Calu3 (cell line): ENCODE measurements at places on chromosomes 3 and 15. TPM values are rescaled to one million over a fixed set of nuclear protein-coding genes. Genes with fewer than 3 reads are reported as not detected.

The GDPGP1 gene
- 17.5 and 20.3 TPM in 2 replicates for total RNA-seq

GRCh38 chr3:77298417-77298816 is 258.5 kb downstream of the ROBO2 start:
- DNase-seq: no peak

- no peak for DNase-seq
Observed at GRCh38 chr15:38688761-38689160, 124.1 kb upstream of the RASGRP1 start.

DNA sequence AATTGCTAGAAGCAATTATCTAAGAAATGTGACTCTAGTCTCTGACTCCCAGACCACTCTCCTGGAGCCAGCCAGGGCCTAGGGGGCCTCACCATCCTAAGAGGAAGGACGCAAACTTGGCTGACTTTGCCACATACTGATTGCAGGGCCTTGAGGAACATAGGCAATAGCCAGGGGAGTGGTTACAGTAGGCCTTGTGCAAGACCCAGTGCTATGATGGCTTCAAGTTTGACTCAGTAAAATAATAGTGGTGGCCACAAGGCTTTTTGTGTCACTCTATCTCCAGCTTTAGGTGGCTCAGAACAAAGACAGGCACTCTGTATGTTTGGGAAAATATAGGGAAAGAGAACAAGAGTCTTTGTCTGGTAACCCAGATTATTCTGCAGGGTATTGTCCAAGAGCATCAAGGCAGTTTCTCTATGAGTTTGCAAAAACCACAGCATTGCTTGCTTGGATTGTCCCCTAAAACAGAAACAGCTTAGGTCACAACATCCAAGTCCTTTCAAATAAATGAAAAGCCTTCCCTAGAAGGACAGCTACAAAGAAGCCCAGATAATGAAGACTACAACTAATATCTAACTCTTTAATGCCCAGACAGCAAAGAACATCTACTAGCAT is 631.5 kb downstream of the PYDC2 start:
- DNase-seq: no peak

DNA sequence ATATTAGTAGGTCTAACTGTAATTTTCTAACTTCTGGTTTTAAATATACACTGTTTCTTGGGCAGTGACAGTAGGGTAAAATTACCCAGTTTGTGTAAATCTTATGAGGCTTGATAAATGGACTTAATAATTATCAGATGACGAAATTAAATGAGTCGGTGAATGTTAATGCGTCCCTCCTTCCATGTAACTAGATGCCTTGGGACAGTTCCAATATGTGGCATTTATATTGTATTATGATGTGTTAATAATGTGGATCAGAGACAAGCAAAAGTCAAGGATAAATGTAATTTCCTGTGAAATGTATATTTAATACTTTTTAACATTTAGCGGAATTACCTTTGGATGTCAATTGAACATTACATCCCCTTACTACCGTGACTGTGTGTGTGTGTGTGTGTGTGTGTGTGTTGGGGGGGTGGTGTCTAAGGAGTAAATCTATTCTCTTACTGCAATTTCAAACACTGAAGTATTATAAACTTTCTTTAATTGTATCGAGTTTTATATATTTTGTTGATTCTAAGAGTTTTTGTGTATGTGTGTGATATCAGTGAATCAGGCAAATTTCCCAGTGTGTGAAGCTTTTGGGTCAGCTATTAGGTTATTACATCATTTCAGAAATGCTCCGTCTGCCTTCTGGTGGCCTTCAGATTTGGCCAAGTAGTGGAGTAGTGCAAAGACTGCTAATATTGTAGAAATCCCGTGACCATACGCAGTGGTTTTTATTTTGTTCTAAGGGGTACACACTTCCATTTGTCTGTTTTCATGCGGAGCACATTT is 50.1 kb downstream of the CNTN4 start:
- DNase-seq: no peak

DNA sequence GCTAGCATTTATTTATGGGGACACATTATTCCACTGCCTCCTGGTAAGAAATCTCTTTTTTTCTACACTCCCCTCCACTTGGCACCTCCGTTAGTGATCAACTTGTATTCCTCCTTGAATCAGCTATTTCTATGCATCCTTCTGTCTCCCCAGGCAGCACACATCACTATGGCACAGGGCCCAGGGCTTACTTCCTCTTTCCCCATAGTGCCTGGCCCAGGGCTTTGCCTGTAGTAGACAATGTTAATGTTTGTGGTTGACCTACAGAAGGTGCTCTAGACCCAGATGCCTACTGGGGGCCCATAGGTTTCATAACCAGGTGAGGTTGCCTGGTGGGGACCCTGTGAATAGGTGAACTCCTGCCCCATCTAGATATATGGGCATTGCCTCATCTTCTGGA is 44.9 kb downstream of the EPHB1 start:
- DNase-seq: no peak

The FGF7 gene
- 0.24 TPM in 1 of 2 replicates, not detected in the other for total RNA-seq

DNA sequence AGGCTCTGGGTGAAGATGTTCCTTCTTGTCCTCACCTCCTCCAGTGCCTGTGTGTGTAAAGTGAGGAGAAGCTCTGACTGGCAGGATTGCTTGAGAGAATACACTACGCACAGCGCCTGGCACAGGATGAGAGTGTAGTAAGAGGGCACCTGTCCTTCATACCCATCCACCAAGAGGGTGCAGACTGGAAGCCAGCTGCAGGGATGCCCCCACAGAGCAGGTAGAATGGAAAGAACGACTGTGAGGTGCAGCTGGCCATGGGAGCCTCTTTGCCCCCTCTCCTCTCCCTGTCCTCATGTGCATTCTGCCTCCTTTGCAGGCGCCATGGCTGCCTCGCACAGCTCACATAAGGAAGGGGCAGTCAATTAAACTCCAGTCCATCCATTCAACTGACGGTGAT is 12.3 kb downstream of the FBXL22 start:
- no peak for DNase-seq

The SCAANT1 gene
- total RNA-seq: not detected in 2 replicates

DNA sequence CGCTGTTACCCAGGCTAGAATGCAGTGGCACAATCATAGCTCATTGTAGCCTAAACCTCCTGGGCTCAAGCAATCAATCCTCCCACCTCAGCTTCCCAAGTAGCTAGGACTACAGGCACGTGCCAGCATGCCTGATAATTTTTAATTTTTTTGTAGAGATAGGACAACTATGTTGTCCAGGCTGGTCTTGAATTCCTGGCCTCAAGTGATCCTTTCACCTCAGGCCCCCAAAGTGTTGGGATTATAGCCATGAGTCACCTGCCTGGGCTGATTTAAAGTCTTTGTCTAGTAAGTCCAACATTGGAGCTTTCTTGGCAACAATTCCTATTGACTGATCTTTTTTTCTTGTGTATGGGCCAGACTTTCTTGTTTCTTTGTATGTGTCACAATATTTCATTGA is 28.1 kb downstream of the SPINK8 start:
- no peak for DNase-seq

DNA sequence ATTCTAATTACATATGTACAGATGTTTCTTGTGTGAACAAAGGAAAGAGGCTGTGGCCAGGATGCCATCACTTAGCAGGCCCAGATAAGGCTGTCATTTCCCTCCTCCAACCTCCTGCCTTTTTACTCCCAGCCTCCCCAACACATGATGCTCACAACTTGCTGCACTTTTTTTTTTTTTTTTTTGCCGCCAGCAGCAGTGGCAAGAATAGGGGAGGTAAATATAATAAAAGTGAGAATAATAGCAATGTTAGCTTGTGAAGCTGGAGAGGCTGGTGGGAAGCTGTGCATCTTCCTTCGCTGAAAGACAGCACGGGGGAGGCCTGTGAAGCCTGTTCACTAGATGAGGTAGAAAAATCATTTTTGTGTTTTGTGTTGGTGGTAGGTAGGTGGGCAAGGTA is 42.5 kb upstream of the MYO5C start:
- no peak for DNase-seq

DNA sequence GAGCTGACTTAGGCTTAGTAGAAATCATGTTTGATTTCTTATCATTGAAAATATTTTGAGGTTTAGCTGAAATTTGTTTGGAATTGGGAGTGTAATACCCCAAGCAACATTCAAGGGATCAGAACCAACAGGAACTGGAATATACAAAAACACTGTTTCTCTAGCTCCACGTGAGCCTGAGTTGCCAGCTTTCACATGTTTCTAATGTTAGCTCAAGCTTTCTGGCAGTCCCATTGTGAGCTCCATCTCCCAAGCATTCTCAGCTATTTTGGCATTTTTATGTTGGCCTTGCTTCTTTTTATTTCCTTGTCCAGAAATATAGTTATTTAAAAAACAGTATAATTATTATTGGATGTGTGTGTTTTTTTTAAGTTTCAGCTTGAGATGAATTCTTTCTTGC is 427.1 kb upstream of the DPH6 start:
- DNase-seq: no peak

DNA sequence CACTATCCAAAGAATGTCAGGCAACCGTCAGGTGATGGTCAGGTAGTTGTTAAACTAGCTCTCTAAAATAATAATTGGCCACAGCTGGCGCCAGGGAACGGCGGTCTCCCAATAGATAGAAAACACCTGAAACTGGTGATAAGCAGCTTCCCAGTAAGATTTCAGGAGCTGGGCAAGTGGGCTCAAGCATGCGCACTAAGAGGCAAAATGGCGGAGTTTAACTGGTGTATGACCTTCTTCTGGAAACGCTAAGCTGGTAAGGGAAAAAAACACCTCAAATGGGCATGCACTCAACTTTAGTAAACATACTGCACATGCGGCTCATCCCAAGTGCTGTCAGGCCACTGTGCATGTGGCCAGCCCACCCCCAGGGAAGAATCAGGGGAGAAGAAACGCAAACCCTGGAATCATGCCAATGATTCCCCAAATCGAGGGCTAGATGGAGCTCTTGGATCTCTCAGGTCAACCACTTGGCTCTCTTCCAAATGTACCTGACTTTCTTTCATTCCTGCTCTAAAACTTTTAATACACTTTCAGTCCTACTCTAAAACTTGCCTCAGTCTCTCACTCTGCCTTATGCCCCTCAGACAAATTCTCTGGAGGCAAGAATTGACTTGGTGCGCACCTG is 195.0 kb downstream of the ZNF621 start:
- peak; percentile 17 for DNase-seq

DNA sequence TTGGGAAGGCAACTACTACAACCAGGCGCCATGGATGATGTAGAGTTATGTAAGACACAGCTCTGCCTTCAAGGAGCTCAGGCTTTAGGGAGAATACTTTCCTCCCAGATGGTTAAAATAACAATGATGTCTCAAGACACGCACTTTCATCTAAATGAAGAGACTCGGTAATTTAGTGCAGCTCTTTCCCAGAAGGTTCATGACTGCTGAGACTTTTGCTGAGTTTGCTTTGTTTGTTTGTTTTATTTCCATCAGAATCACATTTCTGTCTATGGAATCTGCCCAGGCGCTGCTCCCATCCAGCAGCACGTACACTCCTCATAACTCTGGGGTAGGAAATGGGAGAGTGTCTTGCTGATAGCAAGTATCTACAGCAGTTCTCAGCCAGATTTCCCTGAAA is 33.9 kb upstream of the MEX3B start:
- DNase-seq: no peak

The MB21D2 gene
- total RNA-seq: 11.9 and 12.6 TPM in 2 replicates

DNA sequence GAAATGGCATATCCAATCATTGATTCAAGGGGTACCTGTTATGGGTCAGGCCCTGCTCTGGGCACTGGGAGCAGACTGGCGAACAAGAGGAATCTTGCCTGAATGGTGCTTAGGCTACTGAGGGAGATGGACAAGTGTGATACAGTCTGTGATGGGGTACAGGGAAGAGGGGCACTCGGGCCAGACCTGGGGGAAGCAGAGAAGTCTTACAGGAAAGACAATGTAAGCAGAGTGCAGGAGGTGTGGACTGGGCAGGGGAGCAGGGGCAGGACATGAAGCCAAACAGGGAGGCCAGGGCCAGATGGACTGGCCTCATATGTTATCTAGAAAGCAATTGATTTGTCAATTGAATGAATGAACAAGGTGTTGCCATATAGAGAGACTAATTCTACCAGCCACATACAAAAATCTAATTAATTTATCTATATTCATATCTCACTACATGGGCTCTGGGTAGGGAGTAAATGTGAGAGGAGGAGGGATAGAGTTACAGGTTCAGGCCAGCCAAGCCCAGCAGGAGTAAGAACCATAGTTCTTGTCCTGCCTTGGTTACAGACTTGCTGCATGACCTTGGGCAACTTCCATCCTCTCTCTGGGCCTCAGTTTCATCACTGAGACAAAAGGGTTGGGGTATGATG is 3.6 kb upstream of the IGDCC4 start:
- DNase-seq: no peak

DNA sequence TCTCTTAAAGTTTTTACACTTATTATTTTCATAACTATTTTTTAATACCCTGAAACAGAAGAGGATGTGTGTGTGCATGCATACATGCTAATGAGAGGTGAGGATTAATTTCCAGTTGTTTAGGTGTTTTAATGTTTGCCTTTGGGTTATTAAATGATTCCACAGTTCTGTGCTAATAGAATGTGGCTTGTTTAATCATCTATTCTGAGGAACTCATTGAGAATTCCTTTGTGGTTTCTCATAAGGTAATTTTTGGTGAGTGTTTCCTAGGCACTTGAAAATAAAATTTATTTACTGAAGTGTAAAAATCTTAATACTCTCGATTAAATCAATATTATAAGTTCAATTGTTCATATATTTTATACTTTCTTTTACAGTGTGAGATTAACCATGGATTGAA is 38.0 kb downstream of the STAC start:
- DNase-seq: no peak

The IQCB1 gene
- total RNA-seq: 25.0 and 26.7 TPM in 2 replicates

- no peak for DNase-seq
Observed at GRCh38 chr3:20013396-20013795, 1.3 kb upstream of the PP2D1 start.

GRCh38 chr3:127674101-127674721 is 1.5 kb downstream of the ABTB1 start:
- no peak for DNase-seq

DNA sequence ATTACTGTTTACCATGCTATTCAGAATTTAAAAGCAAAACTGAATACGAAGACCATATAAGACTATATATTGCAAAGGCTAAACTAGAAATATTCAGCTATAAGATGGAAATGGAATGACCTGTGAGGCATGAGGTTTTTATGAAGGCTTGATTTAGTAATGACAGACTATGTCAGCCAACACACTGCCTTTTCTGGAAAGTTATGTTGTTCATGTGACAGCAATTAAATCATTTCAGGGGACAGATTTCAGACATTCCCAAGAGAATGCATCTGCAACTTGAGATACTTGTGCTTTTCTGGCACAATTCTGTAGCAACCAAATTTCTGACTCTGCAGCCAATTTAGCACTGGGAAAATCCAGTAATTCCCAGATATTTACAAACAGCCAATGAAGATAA is 8.6 kb upstream of the GATM start:
- no peak for DNase-seq
